Left cardiac atrium (tissue), 4 donors: ENCODE measurements at places on chromosomes 13 and 19. TPM values are rescaled to one million over a fixed set of nuclear protein-coding genes. Genes with fewer than 3 reads are reported as not detected.

DNA sequence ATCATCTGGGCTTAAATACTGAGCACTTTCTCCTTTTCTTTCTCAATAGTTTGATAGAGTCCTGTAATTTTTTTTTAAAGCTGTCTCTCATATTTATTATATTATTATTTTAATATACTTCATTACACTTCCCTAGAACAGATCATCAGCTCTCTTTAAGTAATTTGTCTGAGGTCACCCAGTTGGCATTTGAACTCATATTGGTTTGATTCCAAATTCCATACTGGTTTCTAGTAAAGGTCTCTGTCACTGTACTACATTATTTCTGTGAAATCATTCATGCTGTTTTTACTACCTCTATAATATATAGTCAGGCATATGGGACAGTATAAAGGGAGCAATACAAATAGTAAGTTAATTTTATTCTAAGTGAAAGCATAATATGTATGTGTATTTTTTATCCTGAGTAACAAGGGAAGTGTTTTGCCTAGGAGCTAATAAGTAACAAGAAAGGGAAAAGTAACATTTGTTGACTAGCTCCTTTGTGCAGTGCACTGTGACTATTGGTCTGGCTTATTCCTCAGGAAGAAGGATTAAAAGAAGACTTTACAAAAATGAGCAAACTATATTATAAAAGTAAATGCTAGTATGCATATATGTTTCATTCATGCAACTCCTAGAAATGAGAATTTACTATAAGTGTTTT, 14.3 kb downstream of the LPAR6 start:
- DNase-seq: no peak

DNA sequence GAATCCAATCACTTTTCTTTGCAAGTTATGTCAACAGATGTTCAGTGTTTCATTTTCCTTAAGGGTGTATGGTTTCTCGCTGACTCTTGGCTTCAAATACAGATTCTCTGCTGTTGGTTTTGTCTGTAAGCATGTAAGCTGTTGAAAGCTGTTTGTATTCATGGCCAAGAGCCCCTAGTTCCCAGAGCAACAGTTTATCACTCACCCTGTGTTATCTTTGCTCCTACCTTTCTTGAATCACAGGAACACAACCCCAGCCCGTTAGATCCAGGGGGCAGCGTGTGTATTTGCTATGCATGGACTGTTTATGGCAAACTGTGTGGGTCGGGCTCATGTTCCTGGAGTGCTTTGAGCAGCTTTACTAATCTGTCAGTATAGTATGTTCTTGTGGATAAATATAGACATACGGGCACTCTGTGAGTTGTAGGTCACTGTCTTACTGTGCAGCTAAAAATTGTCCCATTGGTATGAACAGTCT, 28.9 kb downstream of the FRY start:
- DNase-seq: no peak

DNA sequence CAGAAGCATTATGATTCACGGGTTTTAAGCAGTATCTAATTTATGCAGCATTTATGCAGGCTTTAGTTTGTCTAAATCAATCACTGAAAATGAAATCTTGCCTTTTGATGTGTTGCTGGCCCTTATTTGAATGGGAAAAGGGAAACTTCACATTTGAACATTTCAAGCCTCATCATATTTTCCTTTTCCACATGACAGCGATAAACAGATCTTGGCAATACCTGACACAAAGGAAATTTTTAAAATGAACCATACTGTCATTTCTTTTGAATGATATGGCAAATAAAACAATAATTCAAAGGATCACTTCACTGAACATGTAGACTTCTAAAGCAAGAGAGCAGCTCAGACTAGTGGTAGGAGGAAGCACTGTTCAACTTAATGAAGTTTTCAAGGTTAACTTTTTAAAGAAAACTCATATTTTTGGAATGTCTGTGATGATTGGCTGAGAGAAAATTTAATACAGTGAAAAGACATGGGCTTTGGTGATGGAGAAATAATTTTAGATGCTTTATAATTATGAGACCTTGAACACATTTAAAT, 198.1 kb downstream of the OXGR1 start:
- DNase-seq: no peak

DNA sequence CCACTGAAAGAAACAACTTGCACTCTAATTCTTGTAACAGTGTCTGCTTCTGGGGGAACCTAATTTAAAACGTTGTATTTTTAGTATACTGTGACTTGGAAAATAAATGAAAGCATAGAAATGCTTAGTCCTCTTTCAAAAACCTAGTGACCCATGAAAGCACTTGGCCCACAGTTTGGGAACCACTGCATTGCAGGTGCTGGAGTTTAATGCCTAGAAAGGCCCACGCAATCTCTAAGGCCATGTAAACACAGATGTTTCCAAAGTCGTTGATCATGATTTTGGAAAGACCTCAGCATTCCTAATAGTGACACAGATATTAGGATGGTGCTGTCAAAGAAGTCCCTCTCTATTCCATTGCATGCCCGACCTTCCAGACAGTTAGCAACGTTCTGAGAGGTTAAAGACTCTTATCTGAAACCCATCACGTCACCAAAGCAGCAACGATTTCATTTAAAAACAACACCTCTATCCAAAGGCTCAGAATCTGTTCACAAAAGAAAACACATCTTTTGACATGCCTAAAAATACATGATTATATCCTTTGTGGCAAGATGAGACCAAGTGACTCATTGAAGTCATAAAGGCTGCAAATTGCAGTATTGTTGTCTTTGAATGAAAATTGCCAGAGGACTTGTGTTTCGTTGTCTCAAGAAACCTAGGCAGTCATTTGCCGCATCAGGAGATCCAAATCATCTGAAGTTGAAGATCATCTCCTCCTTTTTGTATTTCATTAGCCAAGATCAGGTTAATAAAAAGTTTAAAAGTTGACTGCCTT, 328.0 kb upstream of the ZNF507 start:
- DNase-seq: no peak

- no peak for DNase-seq
These were observed 122.3 kb downstream of the ZDHHC20 start for GRCh38 chr13:21336609-21337349.

DNA sequence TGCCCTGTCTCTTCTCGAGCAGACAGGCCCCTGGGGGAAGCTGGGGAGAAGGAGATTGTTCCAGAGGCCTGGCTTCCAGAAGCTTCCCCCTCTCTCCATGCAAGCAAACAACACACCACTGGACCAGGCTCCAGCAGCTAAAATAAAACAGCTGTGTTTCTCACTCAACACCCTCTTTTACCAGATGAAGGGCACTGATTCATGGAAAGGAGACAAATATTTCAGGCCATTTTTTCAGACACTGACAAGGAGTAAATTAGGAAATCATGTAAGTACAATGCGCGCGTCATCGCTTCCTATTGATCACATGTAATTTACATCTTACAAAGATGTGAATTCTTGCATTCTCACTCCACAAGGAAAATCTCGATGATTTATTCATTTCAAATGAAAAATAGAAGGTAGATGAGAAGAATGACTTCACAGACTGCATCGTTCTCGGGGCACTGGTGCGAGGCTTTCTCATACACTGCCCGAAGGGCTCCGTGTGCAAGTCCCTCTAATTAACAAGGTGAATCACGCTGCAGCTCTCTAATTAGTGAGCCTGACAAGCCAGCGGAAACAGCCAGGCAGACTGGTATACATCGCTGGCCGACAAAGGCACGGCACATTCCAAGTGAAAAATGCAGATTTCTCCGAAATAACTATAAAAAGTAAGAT, 153.6 kb downstream of the KCTD15 start:
- DNase-seq: no peak

GRCh38 chr19:42420055-42420544, 7.1 kb downstream of the LIPE start:
- DNase-seq: no peak

DNA sequence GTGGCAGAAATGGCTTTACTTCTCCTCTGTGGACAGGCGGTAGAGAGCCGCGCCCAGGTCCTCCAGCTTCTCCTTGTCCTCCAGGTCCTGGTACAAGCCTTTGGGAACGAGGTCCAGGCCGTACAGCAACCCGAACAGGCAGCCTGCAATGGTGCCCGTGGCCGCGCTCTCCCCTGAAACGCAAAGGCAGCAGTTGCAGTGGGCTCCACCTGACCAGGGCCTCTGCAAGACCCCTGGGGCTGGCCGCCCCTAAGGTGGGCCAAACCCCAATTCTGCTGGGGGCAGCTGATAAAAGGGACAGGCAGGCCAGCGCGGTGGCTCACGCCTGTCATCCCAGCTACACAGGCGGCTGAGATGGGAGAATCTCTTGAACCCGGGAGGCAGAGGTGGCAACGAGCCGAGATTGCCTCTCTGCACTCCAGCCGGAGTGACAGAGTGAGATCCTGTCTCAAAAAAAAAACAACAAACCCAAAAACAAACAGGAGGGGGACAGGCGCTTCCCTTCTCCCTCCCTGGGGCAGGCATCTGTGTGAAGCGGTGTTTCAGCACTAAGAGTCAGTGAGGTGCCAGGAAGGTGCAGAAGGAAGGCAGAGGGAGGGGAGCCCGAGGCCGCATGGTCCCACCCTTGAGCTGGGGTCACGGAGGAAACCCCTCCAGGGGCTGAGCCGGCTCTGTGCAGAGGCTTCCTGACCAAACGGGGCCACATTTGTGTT, 30.3 kb downstream of the ADPRHL1 start:
- DNase-seq: no peak

GRCh38 chr13:100773923-100774663, 99.5 kb upstream of the TMTC4 start:
- no peak for DNase-seq

- no peak for DNase-seq
These were observed 1707.6 kb upstream of the SLC10A2 start for GRCh38 chr13:104773775-104774174.

GRCh38 chr19:53158119-53158656, 665 bp downstream of the ZNF347 start:
- peak; percentile 54 for DNase-seq

DNA sequence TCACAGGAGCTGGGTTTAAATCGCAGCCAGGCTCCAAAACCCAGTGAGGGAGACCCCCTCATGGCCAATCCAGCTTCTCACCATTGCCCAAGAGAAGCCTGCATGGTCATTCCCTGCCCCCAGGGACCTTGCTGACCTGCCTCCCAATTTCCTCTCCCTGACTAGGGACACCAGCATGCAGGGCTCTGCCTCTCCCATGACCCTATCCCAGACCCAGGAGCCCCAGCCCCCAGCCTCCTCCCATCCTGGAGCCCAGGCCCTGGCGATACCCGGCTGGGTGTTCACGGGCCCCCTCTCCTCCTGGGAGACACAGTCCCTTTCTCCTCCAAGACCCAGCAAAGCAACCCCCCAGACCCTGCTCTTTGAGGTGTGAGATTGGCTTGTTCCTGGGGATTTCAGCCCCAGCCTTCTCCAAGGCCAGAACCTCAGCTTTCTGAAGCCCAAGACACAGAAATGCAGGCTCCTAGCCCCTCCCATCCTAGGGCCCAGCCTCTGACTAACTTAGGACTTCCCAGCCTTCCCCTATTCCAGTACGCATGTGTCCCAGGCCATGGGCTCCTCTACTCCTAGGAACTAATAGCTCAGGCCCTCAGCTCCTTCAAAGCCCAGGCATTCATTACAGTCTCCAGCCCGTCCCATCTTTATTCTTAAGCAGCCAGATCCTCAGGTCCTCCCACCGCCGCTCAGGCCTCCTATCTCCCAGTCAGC, 1.1 kb downstream of the GYS1 start:
- DNase-seq: peak; percentile 76

DNA sequence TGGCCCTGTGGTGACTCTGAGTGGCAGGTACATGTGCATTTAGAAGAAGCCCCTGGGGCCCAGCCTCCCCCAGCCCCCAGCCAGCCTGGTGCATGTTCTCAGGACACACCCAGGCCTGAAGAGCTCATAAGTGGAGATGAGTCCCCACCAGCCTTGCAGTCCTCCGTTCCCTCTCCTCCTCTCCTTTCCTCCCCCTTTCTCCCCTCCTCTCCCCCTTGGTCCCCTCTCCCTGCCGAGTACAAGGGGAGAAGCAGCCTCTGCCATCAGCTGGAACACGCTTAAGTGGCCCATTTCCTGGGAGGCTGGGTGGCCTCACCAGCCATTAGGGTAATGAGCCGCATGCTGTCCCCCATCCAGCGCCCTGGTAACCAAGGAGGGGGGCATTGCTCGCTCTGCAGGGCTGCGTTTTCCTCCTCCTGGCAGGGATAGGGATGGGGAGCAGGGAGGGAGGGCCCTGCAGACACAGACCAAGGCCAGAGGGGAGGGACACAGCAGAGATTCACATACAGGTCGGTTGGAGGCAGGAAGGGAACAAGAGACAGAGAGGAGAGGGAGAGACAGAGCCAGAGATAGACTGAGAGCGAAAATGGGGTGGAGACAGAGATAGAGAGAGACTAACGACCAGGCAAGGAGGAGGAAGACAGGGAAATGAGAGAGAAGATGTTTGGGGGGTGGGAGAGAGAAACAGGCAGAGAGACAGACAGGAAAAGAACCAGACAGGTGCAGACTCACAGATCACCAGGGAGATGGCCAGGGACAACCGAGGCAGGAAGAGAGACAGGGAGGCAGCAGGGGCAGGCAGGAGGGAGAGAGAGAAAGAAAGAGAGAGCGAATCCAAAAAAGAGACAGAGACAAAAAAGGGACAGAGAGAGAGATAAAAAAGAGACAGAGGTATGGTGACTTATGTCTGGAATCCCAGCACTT, 19.3 kb upstream of the DPP9 start:
- no peak for DNase-seq

DNA sequence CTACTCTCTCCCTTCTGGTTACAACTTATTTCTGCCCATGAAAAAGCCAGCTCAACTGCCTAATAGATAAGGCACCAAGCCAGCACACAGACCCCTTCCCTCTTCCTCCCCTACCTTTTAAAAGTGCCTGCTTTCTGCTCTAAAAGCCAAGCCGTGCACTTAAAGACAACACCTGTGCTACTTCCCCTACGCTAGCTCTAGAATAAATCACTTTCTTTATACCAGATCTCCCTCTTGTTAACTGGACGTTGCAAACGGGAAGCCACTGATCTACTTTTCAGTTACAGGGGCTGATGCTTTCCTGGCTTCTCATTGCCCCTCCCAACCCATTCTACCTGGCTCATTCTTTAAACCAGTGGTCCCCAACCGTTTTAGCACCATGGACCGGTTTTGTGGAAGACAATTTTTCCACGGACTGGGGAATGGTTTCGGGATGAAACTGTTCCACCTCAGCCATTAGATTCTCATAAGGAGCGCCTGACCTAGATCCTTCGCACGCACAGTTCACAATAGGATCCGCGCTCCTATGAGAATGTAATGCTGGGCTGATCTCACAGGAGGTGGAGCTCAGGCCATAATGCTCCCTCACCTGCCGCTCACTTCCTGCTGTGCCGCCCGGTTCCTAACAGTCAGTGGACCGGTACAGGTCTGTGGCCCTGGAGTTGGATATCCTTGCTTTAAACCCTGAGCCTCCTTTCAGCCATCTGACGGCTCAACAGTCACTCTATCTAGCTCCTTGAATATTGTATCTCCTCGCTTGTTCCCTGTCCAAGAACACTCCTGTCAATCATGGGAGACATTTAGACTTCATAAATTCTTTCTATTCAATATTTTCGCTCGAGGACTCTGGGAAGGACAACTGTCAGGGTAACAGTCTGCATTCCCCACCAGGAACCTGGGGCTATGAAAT, 841 bp upstream of the ZNF223 start:
- DNase-seq: no peak

CLEC4G gene
- 2.6 TPM for total RNA-seq

ERVV-1 gene
- not detected for total RNA-seq

POLR2E gene
- 143 TPM for total RNA-seq

CEACAM19 gene
- 2.4 TPM for total RNA-seq
